ENCODE measurements at places on chromosomes 5 and 9.

DNA sequence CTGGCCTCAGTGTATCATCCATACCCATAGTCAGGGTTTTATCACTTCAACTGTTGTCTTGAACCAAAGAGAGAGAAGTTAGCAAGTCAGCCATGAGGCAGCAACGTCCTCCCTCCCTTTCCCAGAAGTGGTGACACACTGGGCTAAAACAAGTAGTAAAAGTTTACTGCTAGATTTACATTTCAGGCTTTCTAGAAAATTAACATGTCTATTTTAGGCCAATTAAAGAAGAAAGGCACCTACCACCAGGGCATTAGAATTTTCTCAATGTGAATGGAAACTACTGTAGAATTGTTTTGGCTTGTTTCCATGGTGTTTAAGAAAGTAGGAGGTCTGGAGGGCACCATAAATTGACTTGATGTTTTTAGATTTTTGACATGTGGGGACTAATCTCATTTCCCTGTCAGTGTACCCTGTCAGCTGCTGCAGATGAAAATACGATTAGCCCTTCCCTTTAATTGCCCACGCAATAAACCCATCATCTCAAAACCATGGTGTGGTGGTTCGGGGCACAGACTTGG is 121.8 kb upstream of the ELL2 start:
- DNase-seq, result no peak

DNA sequence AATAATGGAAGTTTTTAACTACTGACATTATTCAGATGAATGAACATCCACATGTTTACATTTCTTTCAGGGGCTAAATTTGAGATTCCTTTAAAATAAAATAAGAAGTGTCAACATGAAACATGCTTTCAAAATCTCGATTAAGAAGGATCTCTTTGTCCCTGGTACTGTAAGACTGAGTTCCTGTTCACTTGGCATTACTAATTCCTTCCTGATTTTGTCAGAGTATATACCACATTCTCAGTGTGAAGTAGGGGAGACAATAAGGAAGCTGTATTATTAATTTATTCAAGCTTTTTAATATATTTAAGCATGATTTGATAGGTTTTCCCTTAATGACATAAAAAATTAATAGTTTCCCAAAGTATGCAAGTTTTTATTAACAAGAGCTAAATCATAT is 81.5 kb upstream of the GRHPR start:
- no peak for DNase-seq

DNA sequence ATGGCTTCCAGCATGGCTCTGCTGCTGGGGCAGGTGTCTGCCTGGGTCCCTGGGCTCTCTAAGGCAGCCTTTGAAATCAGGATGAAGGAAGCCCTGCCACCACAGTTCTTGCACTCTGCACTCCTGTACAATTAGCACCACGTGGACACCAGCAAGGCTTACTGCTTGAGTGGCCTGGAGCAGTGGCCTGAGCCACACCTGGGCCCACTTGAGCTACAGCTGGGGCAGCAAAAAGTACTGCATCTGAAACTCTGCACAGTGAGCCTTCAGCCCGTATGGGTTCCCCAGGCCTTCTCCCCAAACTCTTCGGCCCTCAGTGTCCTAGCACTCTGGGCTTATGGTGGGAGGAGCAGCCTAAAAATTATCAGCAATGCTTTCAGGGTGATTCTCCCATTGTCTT is 8.0 kb upstream of the INIP start:
- no peak for DNase-seq

DNA sequence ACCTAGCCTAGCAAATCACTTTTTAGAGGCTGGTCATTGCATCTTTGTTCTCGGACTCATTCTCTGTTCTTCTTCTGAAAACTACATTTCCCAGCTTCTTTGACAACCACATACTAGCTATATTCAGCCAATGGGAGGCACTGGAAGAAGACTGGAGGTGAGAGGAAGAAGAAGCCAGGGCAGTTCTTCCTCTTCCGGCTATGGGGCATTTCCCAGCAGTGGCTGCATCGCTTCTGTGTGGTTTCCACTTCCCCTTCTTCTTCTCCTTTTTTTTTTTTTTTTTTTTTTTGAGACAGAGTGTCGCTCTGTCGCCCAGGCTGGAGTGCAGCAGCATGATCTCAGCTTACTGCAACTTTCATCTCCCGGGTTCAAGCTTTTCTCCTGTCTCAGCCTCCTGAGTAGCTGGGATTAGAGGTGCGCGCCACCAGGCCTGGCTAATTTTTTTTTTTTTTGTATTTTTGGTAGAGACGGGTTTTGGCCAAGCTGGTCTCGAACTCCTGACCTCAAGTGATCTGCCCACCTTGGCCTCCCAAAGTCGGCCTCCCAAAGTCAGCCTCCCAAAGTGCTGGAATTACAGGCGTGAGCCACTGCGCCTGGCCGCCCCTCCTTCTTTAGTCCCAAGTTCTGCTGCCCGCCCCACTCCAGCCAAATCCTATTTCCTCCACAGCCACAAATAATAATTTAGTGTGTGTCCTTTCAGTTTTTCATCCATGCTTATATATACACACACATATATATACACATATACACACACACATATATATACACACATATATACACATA is 6.9 kb upstream of the UBAP1 start:
- peak; percentile 82 for DNase-seq

DNA sequence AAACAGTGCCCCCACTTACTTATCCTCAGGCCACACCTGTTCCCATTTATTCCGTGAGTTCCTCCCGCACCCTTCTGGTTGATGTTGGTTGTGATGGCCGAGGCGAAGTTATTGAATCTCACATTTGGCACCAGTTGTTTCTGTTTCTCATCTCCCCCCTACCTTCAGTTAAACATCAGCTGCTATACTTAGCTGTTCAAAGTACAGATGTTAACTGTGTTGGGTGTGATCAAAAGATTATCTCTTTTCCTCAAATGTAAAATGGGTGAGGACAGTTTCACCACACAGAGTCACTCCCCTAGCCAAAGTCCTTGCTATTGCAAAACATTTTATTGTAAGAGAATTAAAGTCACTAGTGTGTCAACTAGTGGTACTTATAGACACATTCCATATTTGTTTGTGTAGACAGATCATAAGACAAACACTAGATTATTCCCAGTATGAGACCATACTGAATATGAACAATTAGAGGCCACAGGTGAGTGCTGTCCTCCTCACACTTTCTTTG is 43.2 kb upstream of the PRSS3 start:
- no peak for DNase-seq

DNA sequence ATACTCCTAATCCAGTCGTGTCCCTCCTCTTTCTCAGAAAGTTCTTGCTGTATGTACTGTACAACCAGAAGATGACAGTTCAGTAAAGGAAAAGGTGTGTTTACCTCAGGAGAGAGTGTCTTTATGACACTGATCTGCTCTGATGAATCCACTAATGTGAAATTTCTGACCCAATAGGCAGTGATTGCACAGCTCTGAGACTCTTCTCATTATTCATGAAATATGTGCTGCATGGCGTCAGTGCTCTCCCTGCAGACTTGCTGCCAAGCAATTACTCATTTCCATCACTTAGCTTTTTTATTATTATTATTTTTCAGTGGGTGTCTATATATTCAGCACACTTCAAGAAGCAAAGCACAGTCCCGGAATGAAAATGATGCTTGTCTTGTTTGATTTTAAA is 389.0 kb downstream of the RASEF start:
- DNase-seq, result no peak
